H1 (cell line): ENCODE measurements at places on chromosomes 3 and 15. TPM values are rescaled to one million over a fixed set of nuclear protein-coding genes. Genes with fewer than 3 reads are reported as not detected.

GRCh38 chr3:149564079-149564478, 89.6 kb downstream of the TM4SF4 start:
- DNase-seq = no peak
- no peaks in the 10 kb centered on the region for H3K27me3 ChIP-seq
- H3K36me3 ChIP-seq = no peaks in the 10 kb centered on the region
- H3K27ac ChIP-seq = no peak overlapping the region

- H3K27me3 ChIP-seq = no peaks in the 10 kb centered on the region
- no peaks in the 10 kb centered on the region for H3K36me3 ChIP-seq
- no peak overlapping the region for H3K4me3 ChIP-seq
- DNase-seq = no peak
Measured at GRCh38 chr15:29986946-29987345, 95.8 kb upstream of the GOLGA8J start.

- H3K36me3 ChIP-seq = peaks cover 13% of the 10 kb centered on the region; the same call in 1 of the 2 replicates
- peak overlapping the region; percentile 99 for H3K4me3 ChIP-seq
Measured at GRCh38 chr3:18422972-18423371, 2.2 kb downstream of the SATB1 start.

GRCh38 chr3:47421741-47422649, 41.2 kb downstream of the PTPN23 start:
- no peaks in the 10 kb centered on the region for H3K27me3 ChIP-seq
- H3K4me3 ChIP-seq = no peak overlapping the region
- DNase-seq = no peak
- H3K36me3 ChIP-seq = peaks cover under 1% of the 10 kb centered on the region; the same call in 1 of the 2 replicates
- peaks cover 2% of the 10 kb centered on the region; the same call in 1 of the 2 replicates for H3K4me1 ChIP-seq

DNA sequence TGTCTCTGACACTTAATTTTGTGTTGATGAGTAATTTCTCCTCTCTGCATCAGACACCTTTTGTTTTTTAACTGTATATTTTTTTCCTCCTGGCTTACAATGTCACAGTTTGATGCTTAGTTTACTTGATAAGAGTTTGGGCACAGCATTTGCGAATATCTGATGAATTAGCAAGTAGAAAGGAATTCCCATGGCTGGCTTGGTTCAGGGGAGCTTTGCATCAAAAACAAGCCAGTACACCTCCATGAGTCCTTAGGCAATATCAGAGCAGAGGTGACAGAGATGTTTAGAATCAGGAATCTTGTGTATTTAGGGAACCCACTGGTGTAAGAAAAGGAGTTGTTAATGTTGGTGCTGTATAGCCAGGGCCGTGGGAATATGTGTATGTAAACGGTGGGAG, 9.3 kb downstream of the ARHGEF26 start:
- H3K27me3 ChIP-seq = no peaks in the 10 kb centered on the region
- H3K4me1 ChIP-seq = peaks cover 3% of the 10 kb centered on the region; the same call in 1 of the 2 replicates
- DNase-seq = no peak
- H3K36me3 ChIP-seq = 0 out of 2 replicates have a peak, but pooled peaks cover 3% of the 10 kb centered on the region

GRCh38 chr15:87489902-87490665, 766.5 kb downstream of the NTRK3 start:
- no peak overlapping the region for H3K4me3 ChIP-seq
- no peaks in the 10 kb centered on the region for H3K36me3 ChIP-seq
- no peak overlapping the region for H3K27ac ChIP-seq
- no peak for DNase-seq

DNA sequence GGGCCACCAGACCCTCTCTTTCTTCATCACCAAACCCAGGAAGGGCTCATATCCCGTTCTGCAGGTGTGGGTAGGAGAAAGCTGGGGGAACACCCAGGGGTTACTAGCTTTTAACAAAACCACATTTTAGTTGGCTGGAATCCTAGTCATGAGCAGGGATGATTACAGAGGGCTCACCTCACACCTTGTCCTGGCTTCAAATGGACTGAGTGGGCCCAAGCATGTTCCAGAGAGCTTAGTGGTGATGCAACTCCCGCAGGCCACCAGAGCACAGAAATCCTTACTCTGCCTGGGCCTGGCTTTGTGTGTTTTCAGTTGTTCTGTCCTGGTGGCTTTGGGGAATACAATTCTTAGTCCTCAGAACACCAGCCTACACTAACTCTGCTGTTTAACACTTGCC, 56.8 kb upstream of the RYK start:
- H3K4me3 ChIP-seq = no peak overlapping the region
- H3K4me1 ChIP-seq = peaks cover 5% of the 10 kb centered on the region
- no peaks in the 10 kb centered on the region for H3K36me3 ChIP-seq
- no peak for DNase-seq
- no peaks in the 10 kb centered on the region for H3K27me3 ChIP-seq
- H3K27ac ChIP-seq = no peak overlapping the region

DNA sequence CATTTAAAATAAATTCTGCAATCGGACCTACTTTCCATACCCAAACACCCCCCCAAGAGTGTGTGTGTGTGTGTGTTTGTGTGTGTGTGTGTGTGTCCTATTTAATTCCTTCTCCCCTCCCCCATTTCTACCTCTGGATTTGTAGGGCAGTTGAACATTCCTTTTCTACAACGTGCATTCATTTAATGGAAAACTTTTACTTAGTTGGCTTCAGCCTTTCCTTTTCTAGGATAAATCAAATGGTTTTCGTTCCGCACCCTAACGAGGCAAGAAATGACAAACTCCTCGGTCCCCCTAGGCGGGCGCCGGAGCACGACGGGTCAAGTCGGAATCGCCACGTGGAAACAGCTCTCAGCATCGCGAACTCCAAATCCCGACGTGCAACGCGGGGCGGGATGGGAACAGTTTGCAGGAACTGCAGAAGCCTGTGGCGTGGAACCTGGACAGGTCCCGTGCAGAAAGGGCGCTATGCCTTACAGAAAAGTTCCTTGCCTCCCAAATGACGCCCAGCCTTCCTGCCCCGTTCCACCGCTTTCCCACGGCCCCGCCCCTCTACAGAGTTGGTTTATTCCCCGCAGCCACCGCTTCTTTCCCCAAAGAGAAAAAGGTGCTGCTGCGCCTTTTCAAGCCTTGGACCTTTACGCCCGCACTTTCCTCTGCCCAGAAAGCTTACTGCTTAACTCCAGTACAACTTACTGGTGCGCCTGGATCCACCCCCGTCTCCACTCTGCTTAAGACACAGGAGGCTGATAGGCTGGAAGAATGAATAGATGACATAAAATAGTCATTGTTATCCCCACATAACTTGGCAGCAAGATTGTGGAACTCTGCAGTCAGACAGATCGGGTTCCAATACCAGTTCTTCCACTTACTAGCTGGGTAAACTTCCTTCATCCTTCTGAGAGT, 1.1 kb upstream of the EIF2B5 start:
- peak overlapping the region; percentile 84 for H3K4me3 ChIP-seq
- H3K27ac ChIP-seq = no peak overlapping the region
- H3K4me1 ChIP-seq = peaks cover 9% of the 10 kb centered on the region; the same call in 1 of the 2 replicates
- no peaks in the 10 kb centered on the region for H3K36me3 ChIP-seq

GRCh38 chr3:16372362-16373292, 107.6 kb downstream of the OXNAD1 start:
- DNase-seq = no peak
- H3K36me3 ChIP-seq = no peaks in the 10 kb centered on the region
- peaks cover 23% of the 10 kb centered on the region for H3K4me1 ChIP-seq
- no peak overlapping the region for H3K27ac ChIP-seq
- H3K4me3 ChIP-seq = no peak overlapping the region
- H3K27me3 ChIP-seq = no peaks in the 10 kb centered on the region

DNA sequence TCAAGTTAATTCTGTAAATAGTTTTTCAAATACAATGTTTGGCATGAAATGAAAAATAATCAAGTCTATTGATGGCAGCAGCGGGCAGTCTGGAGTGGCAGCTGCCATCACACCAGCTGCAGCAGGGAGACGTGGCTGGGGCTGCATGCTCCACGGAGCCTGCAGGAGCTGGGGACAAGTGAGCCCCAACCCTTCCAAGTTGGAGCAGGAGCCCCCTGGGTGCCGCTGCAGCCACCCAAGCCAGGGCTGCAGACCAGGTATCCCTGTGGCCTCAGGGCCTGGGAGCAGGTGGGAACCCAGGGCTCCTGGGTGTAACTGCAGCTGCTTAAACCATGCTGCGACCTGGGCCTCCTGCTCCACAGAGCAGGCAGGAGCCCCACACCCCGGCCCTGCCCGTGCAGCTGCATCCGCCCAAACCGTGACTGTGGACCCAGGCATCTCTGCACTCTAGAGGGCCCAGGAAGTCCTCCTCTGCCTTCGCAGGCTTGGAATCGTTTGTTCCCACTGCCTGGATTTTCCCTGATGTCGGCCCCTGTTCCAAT, 257.4 kb downstream of the PLOD2 start:
- H3K27me3 ChIP-seq = no peaks in the 10 kb centered on the region
- DNase-seq = no peak
- H3K27ac ChIP-seq = no peak overlapping the region
- H3K4me1 ChIP-seq = no peaks in the 10 kb centered on the region
- H3K4me3 ChIP-seq = no peak overlapping the region

GRCh38 chr3:73805435-73805834, 180.7 kb upstream of the PDZRN3 start:
- DNase-seq = no peak
- H3K4me1 ChIP-seq = peaks cover 2% of the 10 kb centered on the region; the same call in 1 of the 2 replicates
- no peaks in the 10 kb centered on the region for H3K36me3 ChIP-seq
- H3K27me3 ChIP-seq = no peaks in the 10 kb centered on the region
- no peak overlapping the region for H3K4me3 ChIP-seq

DNA sequence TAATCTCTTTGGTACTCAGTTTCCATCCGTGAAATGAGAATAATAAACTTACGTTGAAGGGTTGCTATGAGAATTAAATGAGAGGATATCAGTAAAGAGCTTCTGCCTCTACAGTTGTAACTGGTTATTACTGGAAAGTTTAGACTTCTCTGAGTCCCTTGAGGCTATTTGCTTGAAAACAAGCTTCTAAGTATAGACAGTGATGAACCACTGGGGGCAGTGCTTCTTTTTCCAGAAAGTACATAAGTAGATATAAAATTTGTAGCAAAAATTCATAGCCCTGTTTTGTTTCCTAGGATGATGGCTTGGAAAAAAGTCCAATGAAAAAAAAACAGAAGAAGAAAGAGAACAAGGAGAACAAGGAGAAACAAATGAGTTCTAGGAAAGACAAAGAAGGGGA, 87.1 kb downstream of the RGMA start:
- H3K27me3 ChIP-seq = no peaks in the 10 kb centered on the region
- H3K36me3 ChIP-seq = peaks cover 68% of the 10 kb centered on the region
- H3K4me1 ChIP-seq = no peaks in the 10 kb centered on the region

GRCh38 chr15:35244227-35244626, 159.1 kb upstream of the NANOGP8 start:
- H3K4me1 ChIP-seq = peaks cover 4% of the 10 kb centered on the region; the same call in 1 of the 2 replicates
- DNase-seq = no peak
- H3K36me3 ChIP-seq = no peaks in the 10 kb centered on the region
- no peaks in the 10 kb centered on the region for H3K27me3 ChIP-seq

DNA sequence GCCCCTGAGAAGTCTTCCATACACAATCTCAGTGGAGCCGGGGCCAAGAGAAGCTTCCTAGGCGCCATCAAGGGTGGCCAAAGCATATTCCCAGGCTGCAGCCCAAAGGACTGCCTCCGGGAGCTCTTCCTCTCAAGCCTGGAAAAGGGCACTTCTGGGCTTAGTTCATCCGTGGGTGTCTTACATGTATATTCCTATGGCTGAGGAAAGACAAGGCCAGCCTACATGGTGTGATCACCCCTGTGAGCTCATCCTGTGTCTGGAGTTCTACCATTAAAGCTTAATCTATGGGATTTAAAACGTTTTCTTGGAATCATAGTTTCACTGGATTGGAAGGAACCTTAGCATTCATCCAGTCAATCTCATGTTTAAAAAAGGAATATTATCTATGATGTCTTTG, 21.9 kb upstream of the TIMP4 start:
- no peaks in the 10 kb centered on the region for H3K36me3 ChIP-seq
- H3K27me3 ChIP-seq = no peaks in the 10 kb centered on the region
- no peaks in the 10 kb centered on the region for H3K4me1 ChIP-seq

DNA sequence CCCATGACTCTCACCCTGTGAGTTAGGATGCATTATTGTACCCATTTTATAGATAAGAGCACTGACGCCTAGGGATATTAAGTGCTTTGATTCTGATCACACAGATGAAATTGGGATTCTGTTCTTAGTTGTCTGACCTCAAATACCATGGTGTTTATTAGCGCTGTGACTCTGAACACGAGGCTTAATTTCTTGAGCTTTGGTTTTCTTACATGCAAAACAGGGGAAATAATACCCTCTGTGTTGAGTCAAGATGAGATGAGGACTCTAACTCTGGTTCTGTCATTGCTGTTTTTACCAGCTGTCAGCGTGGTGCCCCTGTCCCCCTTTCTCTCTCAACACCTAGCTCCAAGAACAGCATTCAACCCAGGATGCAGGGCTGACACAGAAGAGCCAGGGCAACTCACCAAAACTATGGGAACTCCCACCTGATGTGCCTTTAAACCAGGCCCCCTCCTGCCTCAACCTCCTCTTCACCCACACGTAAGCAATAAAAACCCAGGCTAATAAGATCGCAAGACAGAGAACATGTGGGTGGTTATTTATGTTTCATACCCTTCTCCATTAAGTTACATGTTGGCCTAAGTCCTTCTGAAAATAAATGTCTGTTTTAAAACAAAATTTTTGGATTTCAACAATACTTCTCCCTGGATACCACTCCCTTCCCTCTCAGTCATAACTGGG, 100.1 kb upstream of the SPATA12 start:
- no peak for DNase-seq
- no peak overlapping the region for H3K4me3 ChIP-seq
- H3K36me3 ChIP-seq = no peaks in the 10 kb centered on the region
- H3K27me3 ChIP-seq = no peaks in the 10 kb centered on the region

- DNase-seq = no peak
- H3K4me1 ChIP-seq = no peaks in the 10 kb centered on the region
- H3K36me3 ChIP-seq = no peaks in the 10 kb centered on the region
- H3K27ac ChIP-seq = no peak overlapping the region
- H3K27me3 ChIP-seq = no peaks in the 10 kb centered on the region
- no peak overlapping the region for H3K4me3 ChIP-seq
Measured at GRCh38 chr3:196016485-196016884, 65.4 kb downstream of the TFRC start.

DNA sequence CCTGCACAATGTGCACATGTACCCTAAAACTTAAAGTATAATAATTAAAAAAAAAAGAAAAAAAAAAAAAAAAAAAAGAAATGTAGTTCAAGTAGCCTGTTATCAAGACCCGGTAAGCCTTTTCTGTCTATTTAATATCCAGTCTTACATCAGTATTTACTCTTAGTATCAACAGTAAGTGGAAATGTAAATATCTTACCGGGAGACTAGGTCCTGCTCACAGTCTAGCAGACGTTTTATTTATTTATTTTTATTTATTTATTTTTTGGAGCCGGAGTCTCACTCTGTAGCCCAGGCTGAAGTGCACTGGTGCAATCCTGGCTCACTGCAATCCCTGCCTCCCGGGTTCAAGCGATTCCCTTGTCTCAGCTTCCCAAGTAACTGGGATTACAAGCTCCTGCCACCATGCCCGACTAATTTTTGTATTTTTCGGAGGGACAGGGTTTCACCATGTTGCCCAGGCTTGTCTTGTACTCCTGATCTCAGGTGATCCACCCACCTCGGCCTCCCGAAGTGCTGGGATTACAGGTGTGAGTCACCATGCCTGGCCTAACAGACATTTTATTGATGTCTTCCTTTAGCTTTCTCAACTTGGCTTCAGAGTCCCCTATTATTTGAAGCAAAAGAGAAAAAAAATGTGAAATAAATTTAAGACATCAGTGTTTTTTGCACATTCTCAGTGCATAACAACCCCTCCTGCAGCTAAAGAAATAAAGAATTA, 19.9 kb downstream of the C2CD4B start:
- H3K36me3 ChIP-seq = no peaks in the 10 kb centered on the region

The FBXL22 gene
- total RNA-seq = 0.47 and 0.54 TPM in 2 replicates

The SPESP1 gene
- not detected in 2 replicates for total RNA-seq

The MKRN3 gene
- not detected in 2 replicates for total RNA-seq

The CELF6 gene
- total RNA-seq = 0.19 TPM in 1 of 2 replicates, not detected in the other

The MYZAP gene
- total RNA-seq = 0.65 and 0.94 TPM in 2 replicates

The CLRN1 gene
- 0.35 and 0.59 TPM in 2 replicates for total RNA-seq

The CYP1A2 gene
- total RNA-seq = not detected in 2 replicates

The EPHA3 gene
- 0.22 and 0.33 TPM in 2 replicates for total RNA-seq

The ZNF80 gene
- not detected in 2 replicates for total RNA-seq

The SERINC4 gene
- total RNA-seq = not detected in 2 replicates

The MRAS gene
- 15.6 and 16.2 TPM in 2 replicates for total RNA-seq
